ENCODE measurements at places on chromosomes 7 and 10. TPM values are rescaled to one million over a fixed set of nuclear protein-coding genes. Genes with fewer than 3 reads are reported as not detected.

GRCh38 chr7:43110791-43111535 is 1.5 kb upstream of the HECW1 start:
- H3K4me3 ChIP-seq, result no peak overlapping the region
- no peaks in the 10 kb centered on the region for H3K27me3 ChIP-seq
- no peaks in the 10 kb centered on the region for H3K36me3 ChIP-seq
- DNase-seq, result no peak

CPEB3 gene
- total RNA-seq, result 12.3 TPM

DNA sequence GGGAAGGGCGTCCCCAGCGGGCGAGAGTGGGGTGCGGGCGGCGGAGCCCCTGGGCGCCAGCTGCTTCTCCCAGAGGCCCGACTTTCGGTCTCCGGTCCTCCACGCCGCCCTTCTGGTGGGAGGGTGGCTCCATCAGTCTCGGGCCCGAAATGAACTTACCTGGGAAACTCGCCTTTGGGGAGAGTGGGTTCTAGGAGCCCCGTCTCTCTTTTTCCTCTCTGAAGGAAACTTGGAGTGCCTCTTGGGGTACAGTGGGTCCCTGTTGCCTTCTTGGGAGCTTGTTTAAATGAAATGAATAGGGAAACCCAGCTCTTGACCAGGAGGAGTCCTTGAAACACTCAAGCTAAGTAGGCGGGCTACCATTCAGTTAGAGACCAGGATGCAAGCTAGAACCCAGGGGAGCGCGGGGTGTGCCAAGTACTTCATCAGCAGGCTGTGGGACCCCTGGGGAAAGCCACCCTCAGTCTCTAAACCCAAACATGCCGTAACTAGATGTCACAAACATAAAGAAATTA is 1.3 kb downstream of the SLC26A4 start:
- no peaks in the 10 kb centered on the region for H3K36me3 ChIP-seq
- H3K4me1 ChIP-seq, result peaks cover 44% of the 10 kb centered on the region
- peak overlapping the region; percentile 86 for H3K4me3 ChIP-seq
- no peaks in the 10 kb centered on the region for H3K27me3 ChIP-seq

GRCh38 chr10:122647383-122647968 is 52.2 kb downstream of the C10orf120 start:
- H3K27ac ChIP-seq, result no peak overlapping the region
- DNase-seq, result no peak
- no peaks in the 10 kb centered on the region for H3K4me1 ChIP-seq

DNA sequence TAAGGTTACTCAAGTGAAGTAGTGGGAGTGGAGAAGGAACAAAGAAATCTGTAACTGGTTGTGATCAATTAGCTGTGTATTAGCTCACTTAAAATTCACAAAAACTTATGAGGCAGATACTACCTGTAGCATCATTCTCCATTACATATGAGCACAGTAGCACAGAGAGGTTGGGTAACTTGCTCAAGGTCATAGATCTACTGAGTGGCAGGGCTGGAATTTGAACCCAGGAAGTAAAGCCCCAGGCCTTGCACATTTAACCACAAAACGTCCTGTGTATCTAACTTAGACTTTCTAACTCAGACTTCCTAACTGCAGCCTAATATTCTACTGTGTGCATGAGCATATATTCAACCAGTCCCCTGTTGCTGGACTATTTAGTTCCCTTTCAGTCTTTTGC is 5.6 kb upstream of the SLF2 start:
- no peaks in the 10 kb centered on the region for H3K36me3 ChIP-seq
- H3K4me3 ChIP-seq, result no peak overlapping the region
- DNase-seq, result no peak
- H3K27me3 ChIP-seq, result no peaks in the 10 kb centered on the region
- no peak overlapping the region for H3K27ac ChIP-seq

Measured in thyroid gland (tissue), 4 donors.